ENCODE measurements at places on chromosomes 1 and 21.

GRCh38 chr1:183548116-183548515 is 42.1 kb downstream of the NCF2 start:
- DNase-seq: no peak
- peaks cover 72% of the 10 kb centered on the region for H3K36me3 ChIP-seq
- no peaks in the 10 kb centered on the region for H3K27me3 ChIP-seq
- no peak overlapping the region for H3K27ac ChIP-seq

DNA sequence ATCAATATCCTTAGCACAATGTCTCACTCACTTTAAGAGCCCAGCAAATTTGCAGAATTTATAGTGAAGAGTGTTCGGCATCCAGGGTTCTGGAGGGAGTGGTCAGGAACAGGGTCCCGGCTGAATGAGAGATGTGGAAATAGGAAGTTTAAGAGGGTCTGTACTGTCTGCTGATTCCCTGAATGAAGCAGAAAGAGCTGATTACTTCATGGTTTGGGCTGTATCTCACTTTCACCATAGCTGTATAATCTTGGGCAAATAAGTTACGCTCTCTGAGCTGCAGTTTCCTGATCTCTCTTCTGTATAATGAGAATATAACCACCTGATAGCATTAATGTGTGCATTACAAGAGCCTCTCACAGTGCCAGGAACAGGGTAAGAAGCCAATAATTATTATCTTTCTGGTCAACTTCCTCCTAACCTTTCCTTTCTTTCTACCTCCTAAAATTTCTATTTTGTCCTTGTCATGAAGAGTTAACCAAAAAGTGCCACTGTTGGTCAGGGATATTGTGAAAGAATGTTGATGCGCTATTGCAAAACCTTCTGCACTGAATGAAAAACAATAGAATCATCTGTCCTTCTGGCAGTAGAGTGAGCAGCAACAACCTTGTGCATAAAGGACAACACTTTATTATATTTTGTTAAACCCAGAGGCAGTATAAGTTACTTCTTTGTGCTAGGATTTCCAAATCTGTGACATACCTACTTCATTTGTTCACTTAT is 14.7 kb upstream of the PTGFR start:
- no peak for DNase-seq
- no peaks in the 10 kb centered on the region for H3K36me3 ChIP-seq
- H3K27ac ChIP-seq: no peak overlapping the region
- H3K4me1 ChIP-seq: no peaks in the 10 kb centered on the region

- H3K27ac ChIP-seq: no peak overlapping the region
- no peak for DNase-seq
- H3K4me1 ChIP-seq: peaks cover 2% of the 10 kb centered on the region
- no peaks in the 10 kb centered on the region for H3K36me3 ChIP-seq
Observed at GRCh38 chr1:174265282-174265681, 106.0 kb downstream of the RABGAP1L start.

- peak overlapping the region; percentile 97 for H3K27ac ChIP-seq
- DNase-seq: no peak
- H3K27me3 ChIP-seq: no peaks in the 10 kb centered on the region
- peak overlapping the region; percentile 98 for H3K4me3 ChIP-seq
- H3K4me1 ChIP-seq: peaks cover 38% of the 10 kb centered on the region
Observed at GRCh38 chr1:92298213-92298572, 594 bp downstream of the GLMN start.

GRCh38 chr1:180278596-180279395 is 48.7 kb downstream of the LHX4 start:
- no peak overlapping the region for H3K27ac ChIP-seq
- no peaks in the 10 kb centered on the region for H3K4me1 ChIP-seq
- H3K36me3 ChIP-seq: peaks cover 11% of the 10 kb centered on the region
- no peak for DNase-seq
- no peaks in the 10 kb centered on the region for H3K27me3 ChIP-seq

- H3K36me3 ChIP-seq: peaks cover 75% of the 10 kb centered on the region
- DNase-seq: no peak
- no peaks in the 10 kb centered on the region for H3K27me3 ChIP-seq
- no peak overlapping the region for H3K4me3 ChIP-seq
Observed at GRCh38 chr1:236540813-236541465, 17.2 kb downstream of the LGALS8 start.

DNA sequence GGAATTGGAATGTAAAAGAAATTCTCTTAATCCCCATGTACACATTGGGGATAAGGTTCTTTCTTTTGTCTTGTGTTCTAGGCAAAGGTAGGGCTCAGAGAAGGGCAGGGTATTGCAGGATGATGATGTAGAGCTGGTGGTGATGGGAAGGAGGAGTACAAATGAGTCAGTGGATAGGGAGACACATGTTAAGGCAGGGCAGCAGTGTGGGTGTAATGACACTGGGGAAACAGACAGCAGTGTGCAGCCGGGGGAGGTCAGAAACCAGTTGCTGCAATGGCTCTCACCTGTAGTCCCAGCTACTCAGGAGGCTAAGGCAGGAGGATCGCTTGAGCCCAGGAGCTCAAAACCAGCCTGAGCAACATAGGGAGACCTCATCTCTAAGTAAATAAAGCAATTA is 5.1 kb downstream of the NLRP3 start:
- H3K4me3 ChIP-seq: no peak overlapping the region
- no peaks in the 10 kb centered on the region for H3K36me3 ChIP-seq
- no peak overlapping the region for H3K27ac ChIP-seq
- peaks cover 25% of the 10 kb centered on the region for H3K27me3 ChIP-seq
- H3K4me1 ChIP-seq: peaks cover 10% of the 10 kb centered on the region

- no peaks in the 10 kb centered on the region for H3K27me3 ChIP-seq
- H3K27ac ChIP-seq: no peak overlapping the region
- no peak overlapping the region for H3K4me3 ChIP-seq
- no peak for DNase-seq
- peaks cover 8% of the 10 kb centered on the region for H3K4me1 ChIP-seq
- H3K36me3 ChIP-seq: no peaks in the 10 kb centered on the region
Observed at GRCh38 chr1:79042117-79042516, 35.6 kb upstream of the ADGRL4 start.

- H3K4me1 ChIP-seq: peaks cover 11% of the 10 kb centered on the region
- H3K27me3 ChIP-seq: no peaks in the 10 kb centered on the region
- H3K36me3 ChIP-seq: peaks cover 8% of the 10 kb centered on the region
- DNase-seq: no peak
- H3K27ac ChIP-seq: no peak overlapping the region
Observed at GRCh38 chr1:43799656-43800635, 92.6 kb downstream of the ST3GAL3 start.

GRCh38 chr1:210505601-210506496 is 177.1 kb downstream of the HHAT start:
- DNase-seq: no peak
- H3K27ac ChIP-seq: no peak overlapping the region
- H3K4me3 ChIP-seq: no peak overlapping the region
- no peaks in the 10 kb centered on the region for H3K4me1 ChIP-seq
- H3K36me3 ChIP-seq: no peaks in the 10 kb centered on the region
- H3K27me3 ChIP-seq: peaks cover 4% of the 10 kb centered on the region

DNA sequence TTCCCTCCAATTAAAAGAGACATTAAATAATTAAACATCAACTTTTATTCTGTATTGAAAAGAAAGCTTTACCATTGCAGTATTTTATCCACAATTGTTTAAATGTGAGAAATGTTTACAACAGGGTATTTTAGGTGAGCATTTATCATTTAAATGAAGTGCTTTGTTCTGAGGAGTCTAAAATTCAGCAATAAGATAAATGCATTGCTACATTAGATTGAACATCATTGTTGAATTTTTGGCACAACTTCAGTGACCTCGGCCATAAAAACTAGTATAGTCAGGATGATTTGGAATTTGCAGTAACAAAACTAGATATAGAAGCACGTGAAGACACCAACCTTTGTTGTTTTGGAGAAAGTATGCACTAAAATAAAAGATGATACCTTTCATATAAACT is 692.9 kb downstream of the USP25 start:
- H3K27ac ChIP-seq: no peak overlapping the region
- H3K4me3 ChIP-seq: no peak overlapping the region
- no peaks in the 10 kb centered on the region for H3K4me1 ChIP-seq
- no peak for DNase-seq
- no peaks in the 10 kb centered on the region for H3K36me3 ChIP-seq

GRCh38 chr1:42179275-42179674 is 14.7 kb upstream of the GUCA2A start:
- no peaks in the 10 kb centered on the region for H3K4me1 ChIP-seq
- no peak for DNase-seq
- peaks cover 5% of the 10 kb centered on the region for H3K36me3 ChIP-seq
- no peaks in the 10 kb centered on the region for H3K27me3 ChIP-seq

GRCh38 chr1:53069663-53070327 is 7.8 kb downstream of the PODN start:
- H3K36me3 ChIP-seq: no peaks in the 10 kb centered on the region
- H3K27ac ChIP-seq: no peak overlapping the region
- no peak overlapping the region for H3K4me3 ChIP-seq
- H3K4me1 ChIP-seq: no peaks in the 10 kb centered on the region
- DNase-seq: no peak
- H3K27me3 ChIP-seq: peaks cover 6% of the 10 kb centered on the region

DNA sequence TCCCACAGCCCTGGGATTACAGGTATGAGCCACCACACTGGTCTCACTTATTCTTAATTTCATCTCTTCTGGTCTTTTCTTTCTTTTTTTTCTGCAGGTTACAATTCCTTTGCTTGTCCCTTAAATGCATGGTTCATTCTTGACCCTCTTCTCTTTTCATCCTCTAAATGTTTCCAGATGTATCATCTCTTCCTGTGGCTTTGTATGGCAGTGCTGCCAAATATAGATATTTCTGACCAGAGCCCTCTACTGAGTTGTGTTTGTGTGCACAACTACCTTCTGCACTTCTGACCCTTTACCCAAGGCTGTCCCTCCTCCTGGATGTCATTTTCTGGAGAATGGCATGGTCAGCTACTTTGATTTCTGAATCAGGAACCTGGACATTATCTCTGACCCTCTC is 32.5 kb downstream of the OLFML3 start:
- H3K27me3 ChIP-seq: peaks cover 11% of the 10 kb centered on the region
- H3K36me3 ChIP-seq: no peaks in the 10 kb centered on the region
- no peaks in the 10 kb centered on the region for H3K4me1 ChIP-seq
- DNase-seq: no peak

- no peak for DNase-seq
- no peaks in the 10 kb centered on the region for H3K4me1 ChIP-seq
- peaks cover 38% of the 10 kb centered on the region for H3K27me3 ChIP-seq
- no peaks in the 10 kb centered on the region for H3K36me3 ChIP-seq
- H3K4me3 ChIP-seq: no peak overlapping the region
Observed at GRCh38 chr1:65717815-65718454, 74.8 kb upstream of the PDE4B start.

DNA sequence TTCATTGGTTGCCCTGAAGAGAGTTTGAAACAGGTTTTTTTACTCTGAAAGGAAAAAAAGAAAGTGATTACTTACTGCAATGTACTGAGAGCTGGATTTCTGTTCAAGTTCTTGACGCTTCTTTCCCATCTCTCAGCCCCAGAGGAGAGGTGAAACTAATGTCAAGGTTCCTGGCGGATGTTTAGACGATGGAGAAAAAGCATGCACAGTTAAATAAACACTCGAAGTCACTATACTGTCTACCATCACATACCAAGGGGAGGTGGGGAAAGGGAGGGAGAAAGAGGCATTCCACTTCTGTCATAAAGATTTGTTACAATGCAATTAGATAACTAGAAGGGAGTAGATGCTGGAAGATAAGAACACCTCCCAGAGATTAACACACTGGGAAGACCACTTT is 177.0 kb upstream of the TNR start:
- no peaks in the 10 kb centered on the region for H3K4me1 ChIP-seq
- no peaks in the 10 kb centered on the region for H3K27me3 ChIP-seq
- no peak for DNase-seq
- H3K36me3 ChIP-seq: no peaks in the 10 kb centered on the region
- H3K27ac ChIP-seq: no peak overlapping the region

GRCh38 chr1:225565847-225566246 is 87.1 kb downstream of the ENAH start:
- no peak for DNase-seq
- no peak overlapping the region for H3K27ac ChIP-seq
- H3K36me3 ChIP-seq: no peaks in the 10 kb centered on the region
- H3K4me3 ChIP-seq: no peak overlapping the region

DNA sequence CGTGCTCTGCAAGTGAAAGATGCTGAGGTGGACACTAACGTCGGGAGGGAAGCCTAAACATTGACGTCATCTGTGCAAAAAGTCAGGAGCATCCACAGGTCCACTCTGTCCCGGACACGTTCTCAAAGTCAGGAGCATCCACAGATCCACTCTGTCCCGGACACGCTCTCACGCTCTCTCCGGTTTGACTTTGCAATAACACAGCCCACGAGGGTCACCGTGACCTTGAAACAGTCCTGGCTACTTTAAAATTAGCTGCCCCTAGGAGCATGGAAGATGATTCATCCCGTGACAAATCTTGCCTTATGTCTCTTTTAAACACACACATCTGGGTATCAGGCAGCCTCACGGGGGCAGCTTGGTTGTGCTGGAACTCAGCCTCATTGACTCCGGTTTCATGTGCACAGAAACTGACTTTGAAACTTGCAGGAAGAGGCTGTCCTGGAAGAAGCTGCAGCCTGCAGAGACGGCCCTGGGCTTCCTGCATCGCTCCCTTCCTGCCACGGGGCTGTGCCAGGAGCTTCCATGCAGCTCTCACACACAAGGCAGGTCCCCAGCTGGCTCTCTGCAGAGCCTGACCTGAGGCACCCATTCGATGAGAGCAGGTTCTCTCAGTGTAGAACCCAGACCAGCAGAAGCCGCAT is 18.1 kb upstream of the COL18A1 start:
- no peak for DNase-seq
- H3K27ac ChIP-seq: no peak overlapping the region
- peaks cover 1% of the 10 kb centered on the region for H3K27me3 ChIP-seq
- no peaks in the 10 kb centered on the region for H3K36me3 ChIP-seq

All from T-helper 2 cell treated with Interferon-gamma antibody and Interleukin-4, amounts not matched to agents 5 μg/mL and 100 μg/mL, for 36 hours (primary cell).